Stimulated activated CD4-positive, alpha-beta T cell treated with anti-CD3 and anti-CD28 coated beads, Interleukin-15, amount 100 ng/mL, for 24 hours (primary cell): ENCODE measurements at places on chromosomes 11 and 22.
A peak's percentile ranks its signal among the peaks of the same experiment; 100 is the strongest.

DNA sequence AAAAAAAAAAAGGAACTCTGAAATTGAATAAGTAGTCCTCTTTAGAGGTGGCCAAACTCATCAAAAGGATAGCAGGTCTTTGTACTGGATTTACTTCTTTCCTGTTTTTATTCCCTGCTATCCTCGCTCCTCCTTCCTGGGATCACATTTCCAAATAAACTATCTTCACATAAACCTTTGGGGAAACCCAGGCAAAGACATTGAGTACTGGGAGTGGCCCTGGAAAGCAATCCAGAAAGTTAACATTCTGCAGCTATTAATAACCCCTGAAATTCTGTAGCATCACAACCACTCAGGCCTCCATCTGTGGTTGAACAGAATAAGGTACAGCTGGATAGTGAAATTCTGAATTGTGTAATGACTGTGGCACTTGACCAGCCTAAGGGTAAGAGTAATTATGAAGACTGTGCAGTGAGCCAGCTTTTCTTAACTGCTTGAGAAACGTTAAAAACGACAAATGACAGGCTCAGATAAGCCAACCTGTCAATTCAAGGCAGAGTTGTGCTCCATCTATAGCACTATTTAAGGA, 58.8 kb downstream of the ISX start:
- no peak for DNase-seq

DNA sequence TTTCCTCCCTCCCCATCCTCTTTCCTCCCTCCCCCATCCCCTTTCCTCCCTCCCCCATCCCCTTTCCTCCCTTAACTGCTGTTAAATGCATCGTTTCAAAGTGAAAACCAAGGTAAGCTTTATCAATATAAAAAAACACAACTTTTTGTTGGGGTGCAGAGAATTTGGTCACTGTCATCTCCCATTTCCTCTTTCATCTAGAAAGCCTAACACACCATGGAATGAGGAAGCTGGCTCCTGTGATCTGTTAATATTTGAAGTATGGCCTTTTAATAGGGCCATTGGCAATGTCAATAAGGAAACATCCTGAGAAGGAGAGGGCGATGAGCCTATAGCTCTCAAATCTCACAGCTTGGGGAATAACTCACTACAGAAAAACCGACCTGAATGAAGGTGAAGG, 7.0 kb downstream of the EXPH5 start:
- no peak for DNase-seq

DNA sequence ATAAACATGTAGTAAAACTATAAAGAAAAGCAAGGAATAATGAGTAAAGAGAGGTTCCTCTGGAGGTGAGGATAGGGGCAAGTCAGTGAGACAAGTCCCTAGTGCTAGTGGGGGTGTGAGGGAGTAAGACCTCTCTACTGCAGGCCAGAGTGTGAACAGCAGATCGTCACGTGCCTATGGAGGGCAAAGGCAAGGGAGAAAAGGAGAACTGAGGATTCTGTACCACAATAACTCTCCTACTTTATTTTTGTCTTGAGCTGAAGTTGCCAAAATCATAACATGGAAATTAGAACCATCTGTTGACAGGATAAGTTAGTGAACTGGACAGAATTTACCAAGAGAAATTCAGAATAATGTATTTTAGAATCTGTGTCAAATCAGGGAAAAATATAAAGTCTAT, 77.6 kb downstream of the ENTHD1 start:
- no peak for DNase-seq

GRCh38 chr11:59358595-59358994, at the start of gene OR5AN1:
Gene OR5AN1, plus strand, starts transcription at chr11:59358895. Its CDS starts 5,564 bp downstream, at chr11:59364459.
- no peak for DNase-seq

DNA sequence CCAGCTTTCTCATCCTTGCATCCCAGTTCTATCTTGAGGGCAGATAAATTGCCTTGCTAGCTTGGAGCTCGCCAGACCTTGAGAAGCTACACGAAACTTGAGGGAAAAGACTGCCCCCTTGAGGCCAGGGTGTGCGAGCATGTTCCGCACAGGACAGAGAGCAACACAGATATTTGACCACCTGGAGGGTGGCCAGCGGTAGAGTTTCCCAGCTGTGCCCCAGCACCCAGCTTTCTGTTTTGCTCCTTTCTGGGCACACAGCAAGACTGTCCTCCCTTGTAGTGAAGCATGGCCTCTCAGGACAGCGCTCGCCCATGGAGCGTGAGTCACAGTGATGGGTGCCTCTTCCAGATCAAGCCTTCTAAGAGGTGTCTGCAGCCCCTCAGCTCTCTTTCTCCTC, 23.5 kb downstream of the SPATA19 start:
- peak; percentile 51 for DNase-seq

GRCh38 chr22:24466716-24467328, 28.3 kb upstream of the UPB1 start:
- no peak for DNase-seq

DNA sequence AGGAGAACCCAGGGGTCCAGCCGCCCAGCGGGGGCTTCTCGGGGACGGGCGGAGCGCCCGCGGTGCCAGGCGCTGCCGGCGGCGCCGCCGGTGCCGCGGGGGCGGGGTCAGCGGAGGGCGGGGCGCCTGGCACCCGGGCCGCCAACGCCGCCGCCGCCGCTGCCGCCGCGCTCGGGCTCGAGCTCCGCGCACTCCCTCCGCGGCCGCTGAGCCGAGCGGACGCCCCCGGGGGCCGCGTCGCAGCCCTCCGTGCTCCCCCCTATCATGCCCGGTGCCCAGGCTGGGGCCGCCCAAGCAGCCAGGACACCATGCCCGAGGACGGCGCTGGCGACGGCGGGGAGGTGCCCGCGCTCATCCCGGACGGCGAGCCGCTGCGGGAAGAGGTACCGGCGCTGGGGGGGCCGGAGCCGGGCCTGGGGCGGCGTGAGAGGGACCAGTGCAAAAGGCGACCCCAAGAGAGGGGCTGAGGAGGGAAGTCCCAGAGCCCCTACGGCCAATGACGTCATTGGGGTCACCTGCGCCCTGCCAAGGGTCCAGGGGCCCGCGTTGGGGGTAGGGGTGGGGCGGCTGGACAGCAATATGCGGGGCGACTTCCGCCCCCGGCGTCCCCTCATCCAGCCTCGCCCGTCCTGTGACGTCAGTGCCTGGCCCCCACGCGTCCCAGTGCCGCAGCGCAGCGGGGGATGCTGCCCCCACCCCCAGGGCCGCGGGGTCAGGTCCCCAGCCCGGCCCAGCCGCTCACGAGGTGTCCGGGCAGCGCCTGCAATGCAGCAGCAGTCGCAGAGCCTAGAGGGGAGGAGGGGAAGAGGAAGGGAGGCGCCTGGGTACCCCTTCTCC, at the start of gene TMEM151A:
TSS of gene TMEM151A (plus strand) at position 189 of the 837 bp plus-strand sequence. CDS start at position 309, 120 bp downstream.
- peak; percentile 46 for DNase-seq

DNA sequence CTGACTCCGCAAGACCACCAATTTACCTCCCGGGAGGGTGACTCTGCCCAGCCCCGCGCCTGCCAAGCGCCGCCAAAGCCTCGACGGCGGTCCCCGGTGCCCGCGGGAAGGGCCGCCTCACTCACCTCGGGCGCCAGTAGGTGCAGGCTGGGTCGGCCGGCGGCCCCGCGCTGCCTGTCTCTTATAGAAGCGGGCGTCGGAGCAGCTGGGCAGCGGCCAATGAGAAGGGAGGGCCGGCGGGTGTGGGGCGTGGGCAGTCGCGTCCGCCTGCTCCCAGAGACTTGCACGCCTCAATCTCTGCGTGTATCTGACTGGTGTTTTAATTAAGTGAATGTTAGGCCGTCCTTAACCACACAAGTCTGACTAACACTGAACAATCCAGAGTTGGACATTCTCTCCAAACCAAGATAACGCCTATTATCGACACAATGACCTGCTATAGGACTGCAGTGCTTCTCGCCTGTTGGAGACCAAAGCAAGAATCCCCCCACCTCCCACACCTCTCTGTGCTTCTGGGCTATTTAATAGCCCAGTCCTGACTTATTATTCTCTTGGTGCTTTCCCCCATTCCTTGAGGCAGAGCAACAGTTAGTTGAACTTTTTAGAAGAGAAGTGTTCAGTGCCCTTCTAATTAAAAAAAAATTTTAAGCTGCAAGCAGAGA, at the start of gene TPH1:
TSS of gene TPH1 (minus strand) at position 154 of the 662 bp plus-strand sequence. CDS start 5,507 bp downstream, outside the sequence.
- peak; percentile 3 for DNase-seq

GRCh38 chr11:32137263-32137662, 46.4 kb downstream of the RCN1 start:
- no peak for DNase-seq

GRCh38 chr22:44086271-44087088, 62.4 kb downstream of the PARVB start:
- no peak for DNase-seq

DNA sequence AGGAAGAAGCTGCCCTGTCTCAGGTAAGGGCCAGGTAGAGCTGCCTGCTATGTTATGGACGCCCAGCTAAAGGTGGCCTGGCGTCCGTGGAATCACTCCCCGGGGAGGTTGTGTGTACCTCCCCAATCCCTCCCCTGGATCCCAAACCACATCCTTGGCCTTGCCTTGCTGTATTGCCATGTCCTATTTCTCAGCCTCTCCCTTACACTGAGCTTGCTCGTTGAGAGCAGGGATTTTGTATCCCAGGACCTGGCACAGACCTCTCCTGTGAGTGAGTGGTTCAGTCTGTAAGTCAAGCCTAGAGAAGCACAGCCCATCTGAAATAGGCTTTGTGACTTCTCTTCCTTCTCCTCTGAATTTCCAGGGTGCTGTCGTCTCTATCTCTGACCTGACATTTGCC, 53.9 kb downstream of the TRAF6 start:
- DNase-seq, result no peak

DNA sequence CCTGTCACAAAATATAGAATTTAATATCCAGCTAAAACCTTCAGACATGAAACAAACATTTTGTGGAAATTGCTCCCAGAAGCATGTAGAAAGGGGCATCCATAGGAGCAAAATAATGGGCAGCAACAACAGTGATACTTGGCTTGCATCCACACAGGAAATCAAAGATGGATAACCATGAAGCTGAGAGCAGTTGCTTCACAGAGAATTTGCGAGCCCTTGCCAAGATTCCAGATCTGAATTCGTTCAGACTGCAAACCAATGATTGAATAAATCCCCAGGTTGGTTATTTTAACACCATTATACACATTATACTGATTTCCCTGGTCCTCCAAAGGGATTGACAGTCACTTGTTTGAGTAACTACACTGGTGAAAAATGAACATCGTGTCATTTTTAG, 15.6 kb upstream of the OR51L1 start:
- no peak for DNase-seq

- peak; percentile 41 for DNase-seq
Observed at GRCh38 chr11:67415501-67416304, at the start of gene CARNS1. Gene CARNS1, plus strand, starts transcription at chr11:67415678. Its CDS starts 522 bp downstream, at chr11:67416200.

DNA sequence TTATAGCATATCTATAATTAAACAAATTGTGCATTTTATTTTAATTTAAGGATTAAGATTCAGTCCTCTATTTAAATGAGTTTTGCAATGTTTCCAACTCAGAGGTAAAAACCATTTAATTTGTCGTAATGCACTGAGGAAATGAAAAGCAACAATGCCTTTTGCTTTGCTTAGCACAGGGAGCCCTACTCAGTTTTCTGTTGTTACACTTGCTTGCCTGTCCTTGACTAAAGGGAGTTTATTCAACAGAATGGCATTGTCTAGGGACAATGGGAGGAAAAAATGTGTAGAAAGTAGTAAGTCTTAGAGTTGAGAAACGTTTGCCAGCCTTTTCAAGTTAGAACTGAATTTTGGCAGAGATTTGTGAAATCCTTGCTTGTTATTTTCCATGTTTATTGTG, 734.2 kb upstream of the ANO3 start:
- no peak for DNase-seq

- no peak for DNase-seq
Observed at GRCh38 chr11:98155696-98156095, 865.1 kb upstream of the CNTN5 start.

- DNase-seq, result no peak
Observed at GRCh38 chr22:50443801-50444625, 30.8 kb downstream of the SBF1 start.

GRCh38 chr11:2213890-2214526, 42.4 kb upstream of the TH start:
- no peak for DNase-seq

- DNase-seq, result peak; percentile 48
Observed at GRCh38 chr11:75547617-75548058, 14.4 kb upstream of the SERPINH1 start.

GRCh38 chr11:133515107-133515506, 17.2 kb downstream of the OPCML start:
- no peak for DNase-seq

DNA sequence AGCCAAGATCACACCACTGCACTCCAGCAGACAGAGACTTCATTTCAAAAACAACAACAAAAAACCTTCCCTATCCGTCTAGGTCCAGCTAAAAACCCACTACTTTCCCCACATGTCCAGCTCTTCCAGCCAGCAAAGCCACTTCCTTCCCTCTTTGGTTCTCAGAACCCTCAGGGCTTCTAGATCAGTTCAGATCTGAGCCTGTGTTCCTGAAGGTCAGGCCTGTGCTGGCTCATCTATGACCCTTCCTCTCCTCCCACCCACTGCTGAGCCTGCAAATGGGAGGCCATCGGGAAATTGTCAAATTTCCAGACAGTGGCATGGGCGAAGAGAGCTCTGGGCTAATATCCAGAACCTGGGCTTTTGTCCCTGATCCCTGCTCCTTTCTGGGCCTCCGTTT, 37.8 kb downstream of the SLCO2B1 start:
- DNase-seq, result no peak

DNA sequence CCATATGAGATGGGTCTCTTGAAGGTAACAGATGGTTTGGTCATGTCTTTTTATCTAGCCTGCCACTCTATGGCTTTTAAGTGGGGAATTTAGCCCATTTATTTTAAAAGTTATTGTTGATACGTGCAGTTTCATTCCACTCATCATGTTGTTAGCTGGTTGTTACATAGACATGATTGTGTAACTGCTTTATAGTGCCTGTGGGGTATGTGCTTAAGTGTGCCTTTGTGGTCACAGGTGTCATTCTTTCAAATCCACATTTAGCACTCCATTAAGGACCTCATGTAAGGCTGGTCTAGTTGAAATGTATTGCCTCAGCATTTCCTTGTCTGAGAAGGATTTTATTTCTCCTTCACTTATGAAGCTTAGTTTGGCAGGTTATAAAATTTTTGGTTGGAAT, 263.8 kb upstream of the LUZP2 start:
- no peak for DNase-seq

DNA sequence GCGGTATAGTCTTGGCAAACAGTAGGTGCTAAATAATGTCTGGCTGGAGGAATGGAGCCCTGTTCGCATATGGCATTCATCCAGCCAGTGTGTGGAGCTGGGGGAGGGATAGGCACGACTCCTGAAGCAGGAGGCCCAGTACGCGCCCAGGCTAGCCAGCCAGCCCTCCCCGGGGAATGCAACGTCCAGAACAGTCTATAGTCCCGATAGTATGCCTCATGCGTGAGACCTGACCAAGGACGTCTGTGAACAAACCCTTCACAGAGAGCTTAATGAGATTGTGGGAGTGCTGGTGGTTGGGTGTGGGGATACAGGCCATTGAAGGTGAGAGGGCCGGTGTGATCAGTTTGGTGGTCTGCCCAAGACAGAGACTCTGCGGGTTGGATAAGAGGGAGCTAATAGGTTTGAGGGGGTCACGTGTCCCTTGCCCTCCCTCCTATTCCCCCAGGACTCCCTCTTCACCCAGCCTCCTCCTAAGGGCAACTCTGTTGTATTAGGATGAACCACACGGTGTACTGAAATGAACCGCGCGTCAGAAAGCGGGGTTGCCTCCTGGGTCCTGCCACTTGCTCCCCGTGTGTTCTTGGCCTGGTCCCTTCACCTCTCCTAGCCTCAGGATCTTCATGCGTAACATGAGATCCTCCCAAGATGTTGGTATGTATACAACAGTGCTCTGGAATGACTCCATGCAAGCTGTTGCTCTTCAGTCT, 987 bp upstream of the GRIK4 start:
- DNase-seq, result no peak
